ENCODE measurements at places on chromosomes 2 and 18.

GRCh38 chr2:168691221-168691620 is 111.2 kb upstream of the NOSTRIN start:
- DNase-seq: no peak

DNA sequence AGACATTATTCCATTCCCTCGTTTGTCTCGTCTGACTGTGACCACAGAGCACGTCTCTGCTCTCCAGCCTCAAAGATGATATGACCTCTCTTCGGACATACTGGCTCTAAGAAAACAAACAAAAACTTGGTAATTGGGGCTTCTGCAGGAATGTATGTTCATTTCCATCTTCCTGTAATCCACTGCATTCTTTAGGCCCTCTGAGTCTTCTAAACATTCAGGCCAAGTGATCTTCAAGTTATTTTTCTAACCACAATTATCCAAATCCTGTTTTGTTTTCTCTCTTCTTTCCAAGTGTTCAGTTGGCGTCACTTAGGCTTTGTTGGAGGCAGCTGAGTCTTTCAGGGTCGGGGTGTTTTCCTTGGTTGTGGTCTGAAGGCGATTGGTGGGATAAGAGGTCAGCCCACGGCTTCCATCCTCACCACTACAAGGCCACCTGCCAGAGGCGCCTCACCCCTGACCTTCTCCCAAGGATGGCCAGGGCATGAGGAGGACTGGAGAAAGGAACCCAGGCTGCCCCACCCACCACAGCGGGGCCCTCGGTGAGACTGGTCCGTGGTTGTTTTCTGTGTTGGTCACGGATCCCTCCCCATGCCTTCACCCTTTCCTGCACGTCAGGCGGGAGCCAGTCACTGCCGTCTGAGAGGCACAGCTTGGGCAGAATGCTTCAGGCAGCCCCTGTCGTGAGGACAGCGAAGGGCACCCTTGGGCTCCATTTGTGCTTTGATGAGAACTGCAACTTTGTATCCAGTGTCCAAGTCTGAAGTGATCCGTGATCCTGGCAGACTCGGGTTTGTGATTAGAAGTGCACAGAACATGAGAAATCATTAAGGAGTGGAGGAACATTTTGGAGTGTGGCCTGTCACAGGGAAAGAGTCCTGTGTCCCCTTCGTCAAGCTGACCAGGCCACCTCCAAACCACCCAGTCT is 88.6 kb upstream of the FHL2 start:
- no peak for DNase-seq

GRCh38 chr2:232286001-232286868 is 92.3 kb upstream of the ALPP start:
- peak; percentile 16 for DNase-seq

GRCh38 chr2:99707592-99707991 is 217.8 kb upstream of the REV1 start:
- DNase-seq: no peak

GRCh38 chr2:95052804-95053479 is 27.4 kb downstream of the MAL start:
- no peak for DNase-seq

DNA sequence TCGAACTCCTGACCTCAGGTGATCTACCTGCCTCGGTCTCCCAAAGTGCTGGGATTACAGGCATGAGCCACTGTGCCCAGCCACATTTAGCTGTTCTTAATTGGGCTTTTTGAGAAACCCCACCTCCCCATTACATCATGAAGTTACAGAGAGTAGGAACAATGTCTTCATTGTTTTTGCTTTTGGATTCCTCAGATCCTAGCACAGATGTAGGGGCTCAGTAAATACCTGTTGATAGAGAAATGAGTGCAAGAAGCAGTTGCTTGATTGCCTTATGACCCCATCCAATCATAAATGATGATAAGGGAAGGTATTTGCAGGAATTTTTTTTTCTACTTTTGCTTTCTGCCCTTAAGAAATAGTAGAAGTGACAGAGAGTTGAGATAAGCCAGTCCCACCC is 25.4 kb downstream of the GREB1L start:
- DNase-seq: no peak

DNA sequence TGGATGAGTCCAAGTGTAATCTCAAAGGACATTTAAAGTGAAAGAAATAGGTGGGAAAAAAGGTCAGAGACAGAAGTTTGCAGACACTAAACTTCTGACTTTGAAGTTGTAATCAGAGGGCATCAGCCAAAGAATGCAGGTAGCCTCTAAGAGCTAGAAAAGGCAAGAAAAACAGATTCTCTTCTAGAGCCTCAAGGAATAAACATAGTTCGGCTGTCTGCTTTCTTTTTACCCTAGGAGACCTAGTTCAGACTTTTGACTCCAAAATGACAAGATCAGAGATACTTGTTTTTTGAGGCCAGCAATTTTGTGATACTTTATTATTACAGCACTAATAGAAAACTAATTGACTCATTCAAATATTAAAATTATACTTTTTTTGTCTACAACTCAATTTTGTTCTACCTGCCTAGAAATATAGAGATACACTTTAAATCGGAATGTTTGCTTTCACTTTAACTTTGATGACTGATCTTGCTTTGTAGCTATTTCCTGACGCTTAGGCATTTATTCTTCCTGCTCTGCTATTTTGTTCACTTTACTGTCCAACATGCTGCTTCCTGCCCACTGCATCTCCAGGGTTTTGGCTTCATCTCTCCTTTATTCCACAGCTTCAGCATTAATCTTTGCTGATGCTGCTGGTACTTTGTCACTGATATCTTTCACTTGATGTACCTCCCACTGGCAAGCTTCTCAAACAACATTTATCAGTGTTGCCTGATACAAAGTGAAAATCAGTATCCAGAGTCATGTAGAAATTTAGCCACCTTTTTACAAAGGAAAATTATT is 272.5 kb downstream of the DSEL start:
- no peak for DNase-seq

- DNase-seq: peak; percentile 76
Measured at GRCh38 chr2:102664471-102664909, 45.1 kb downstream of the SLC9A2 start.

GRCh38 chr2:214774108-214774507 is 35.4 kb downstream of the BARD1 start:
- DNase-seq: no peak

GRCh38 chr18:24011123-24011917 is 3.2 kb upstream of the TTC39C start:
- no peak for DNase-seq

DNA sequence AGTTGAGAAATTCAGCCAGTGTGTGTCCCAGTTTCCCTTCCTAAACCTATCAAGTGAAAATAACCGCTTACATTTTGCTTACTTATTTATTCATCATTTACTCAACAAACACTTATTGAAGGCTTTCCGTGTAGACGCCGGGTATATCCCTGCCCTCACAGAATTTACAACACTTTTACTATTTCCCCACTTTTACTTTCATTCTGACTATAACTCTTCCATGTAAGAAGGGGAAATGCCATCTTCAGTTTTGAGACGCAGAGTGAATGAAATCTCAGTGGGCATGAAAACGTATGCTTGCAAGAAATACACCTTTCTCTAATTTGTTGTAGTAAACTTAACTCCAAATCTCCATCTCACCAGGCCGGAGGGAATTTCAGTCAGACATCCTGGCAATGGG is 251.0 kb upstream of the CHAC2 start:
- DNase-seq: no peak

- no peak for DNase-seq
Measured at GRCh38 chr2:2896011-2896410, 481.6 kb downstream of the EIPR1 start.

GRCh38 chr2:208722731-208723130 is 316.1 kb downstream of the PTH2R start:
- peak; percentile 9 for DNase-seq

DNA sequence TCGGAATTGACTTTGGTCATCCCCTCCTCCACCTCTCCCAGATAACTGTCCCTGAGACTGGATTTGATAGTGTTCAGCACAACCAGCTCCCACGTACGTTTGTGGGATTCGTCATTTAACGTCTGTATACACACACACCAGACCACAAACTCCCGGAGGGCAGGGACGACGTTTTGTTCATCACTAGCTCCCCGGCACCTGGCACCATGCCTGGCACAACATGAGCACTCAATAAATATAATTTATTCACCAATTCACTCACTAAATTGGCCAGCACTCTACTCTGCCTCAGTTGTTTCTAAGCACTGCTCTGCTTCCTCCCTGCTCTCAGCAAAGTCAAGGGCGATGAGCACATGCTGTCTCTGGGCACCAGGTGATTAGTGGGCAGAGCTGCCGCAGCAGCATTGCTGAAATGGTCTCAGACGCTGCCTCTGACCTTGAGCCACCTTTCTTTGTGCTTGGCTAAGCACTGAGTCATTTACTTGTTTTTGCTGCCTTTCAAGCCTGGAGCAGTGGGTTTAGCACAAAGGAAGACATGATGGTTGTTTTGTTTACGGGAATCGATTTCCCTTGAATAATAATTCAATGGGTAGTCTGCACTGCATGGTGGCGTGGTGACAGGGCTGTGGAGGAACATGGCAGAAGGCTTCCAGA is 19.3 kb upstream of the LOXHD1 start:
- DNase-seq: no peak

DNA sequence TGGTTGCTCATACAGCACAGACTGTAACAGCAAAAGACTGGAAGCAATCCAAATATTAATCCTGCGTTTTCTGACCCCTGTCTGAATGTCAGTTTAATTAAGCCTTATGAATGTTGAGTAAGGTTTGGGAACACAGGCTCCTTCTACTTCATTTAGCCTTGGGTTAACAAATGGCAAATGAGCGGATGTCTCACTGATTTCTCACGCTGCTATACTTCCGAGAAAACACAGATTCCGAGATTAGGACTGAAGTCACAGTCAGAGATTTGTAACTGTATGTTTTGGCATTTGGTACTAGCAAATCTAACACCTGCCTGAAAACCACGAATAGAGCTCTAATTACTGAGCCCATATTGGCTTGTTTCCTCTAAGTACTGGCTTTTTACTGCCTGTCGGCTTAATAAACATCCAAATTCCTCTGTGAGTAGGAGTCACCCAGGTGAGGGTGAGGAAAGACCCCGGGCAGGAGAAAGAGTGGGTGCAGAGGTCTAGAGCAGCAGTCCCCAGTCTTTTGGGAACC is 10.6 kb downstream of the MC5R start:
- DNase-seq: no peak

DNA sequence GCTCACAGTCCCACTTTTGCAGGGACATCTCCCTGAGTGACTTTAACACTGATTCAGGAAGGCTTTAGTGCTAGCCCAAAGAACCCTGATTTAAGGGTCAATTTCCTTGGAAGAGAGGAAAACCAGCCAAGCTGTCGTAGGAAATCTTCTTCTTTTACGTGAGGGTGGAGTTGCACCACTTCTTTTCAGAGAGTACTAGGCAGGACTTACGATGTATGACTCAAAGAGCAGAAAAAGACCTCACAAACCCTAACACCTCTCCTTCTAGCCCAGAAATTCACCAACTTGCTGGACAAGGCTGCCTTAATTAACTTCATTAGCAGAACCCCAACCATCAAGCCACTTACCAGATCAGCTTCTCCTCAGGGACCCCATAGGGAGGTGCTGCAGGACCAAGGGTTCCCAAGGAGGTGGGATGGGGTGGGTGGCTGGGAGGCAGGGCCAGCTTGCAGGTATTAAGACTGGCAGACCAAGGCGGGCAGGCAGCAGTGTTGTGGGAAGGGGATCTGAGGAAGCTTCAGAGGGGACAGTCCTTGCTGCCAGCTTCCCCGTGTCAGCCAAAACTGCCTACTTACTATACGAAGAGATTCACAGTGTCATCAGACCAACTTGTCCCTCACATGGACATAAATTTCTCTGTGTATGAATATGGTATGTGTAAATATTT is 6.7 kb downstream of the SERPINB2 start:
- DNase-seq: no peak

DNA sequence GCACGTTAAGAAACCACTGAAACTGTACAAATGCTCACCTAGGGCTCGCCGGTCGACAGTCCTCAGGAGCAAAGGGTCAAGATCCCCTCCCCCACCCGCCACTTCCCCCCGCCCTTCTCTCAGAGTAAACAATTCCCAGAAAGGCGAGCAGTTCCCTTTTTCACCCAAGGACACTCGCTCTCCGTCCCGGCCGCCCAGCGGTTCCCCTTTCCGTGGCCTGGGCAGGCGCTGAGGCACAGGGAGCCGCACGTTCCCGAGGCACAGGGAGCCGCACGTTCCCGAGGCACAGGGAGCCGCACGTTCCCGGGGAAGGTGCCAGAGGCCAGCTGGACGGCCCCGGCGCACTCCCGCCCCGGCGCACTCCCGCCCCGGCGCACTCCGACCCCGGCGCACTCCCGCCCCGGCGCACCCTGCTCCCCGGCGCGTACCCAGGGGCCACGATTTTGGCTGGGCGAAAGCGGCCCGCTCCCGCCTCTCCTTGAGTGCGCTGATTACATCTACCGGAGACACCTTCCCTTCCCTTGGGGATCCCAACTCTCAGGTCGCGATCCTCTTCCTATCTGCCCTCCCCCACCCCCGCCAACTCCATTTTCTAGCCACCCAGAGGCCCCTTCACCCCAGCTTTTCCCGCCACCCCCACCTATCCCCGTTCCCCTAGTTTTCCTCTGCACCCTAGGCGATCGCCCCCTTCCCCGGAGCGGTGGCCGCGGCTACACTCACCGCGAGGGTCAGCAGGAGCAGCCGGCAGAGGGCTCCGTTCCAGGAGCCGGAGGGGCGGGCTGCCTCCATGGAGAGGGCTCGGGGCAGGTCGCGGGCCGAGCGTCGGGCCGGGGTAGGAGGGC is 817 bp downstream of the DSC2 start:
- DNase-seq: peak; percentile 82

GRCh38 chr2:112085375-112085730 is 30.3 kb downstream of the TMEM87B start:
- DNase-seq: no peak

- DNase-seq: no peak
Measured at GRCh38 chr2:68482296-68482820, 15.0 kb downstream of the APLF start.

DNA sequence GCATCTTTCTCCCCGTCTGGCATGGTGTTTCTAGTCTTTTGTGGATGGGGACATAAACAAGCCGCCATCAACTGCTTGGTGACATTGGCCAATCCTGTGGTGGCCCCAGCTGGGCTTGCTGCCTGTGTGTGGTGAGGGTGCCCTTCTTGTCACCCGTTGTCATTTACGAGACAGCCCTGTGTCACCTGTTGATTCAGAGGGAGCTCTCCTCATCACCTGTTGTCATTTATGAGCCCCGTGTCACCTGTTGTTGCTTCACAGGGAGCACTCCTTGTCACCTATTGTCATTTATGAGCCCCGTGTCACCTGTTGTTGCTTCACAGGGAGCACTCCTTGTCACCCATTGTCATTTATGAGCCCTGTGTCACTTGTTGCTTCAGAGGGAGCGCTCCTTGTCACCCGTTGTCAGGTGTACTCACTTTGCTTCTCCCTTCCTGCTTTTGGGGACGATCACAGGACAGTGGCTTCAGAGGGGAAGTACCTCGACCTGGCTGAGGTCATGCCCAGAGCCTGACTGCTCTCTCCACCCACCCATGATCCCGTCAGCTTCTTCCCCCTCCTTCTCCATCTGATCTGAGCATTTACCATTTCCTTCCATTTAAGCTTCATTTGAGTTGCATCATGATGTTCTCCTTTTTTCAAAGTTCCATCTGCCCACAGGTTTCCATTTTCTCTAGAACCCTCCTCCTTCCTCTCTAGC is 29.1 kb downstream of the HPCAL1 start:
- peak; percentile 32 for DNase-seq

- DNase-seq: no peak
Measured at GRCh38 chr2:127655209-127656073, 9.5 kb downstream of the GPR17 start.

- peak; percentile 36 for DNase-seq
Measured at GRCh38 chr2:151973901-151974199, 125.0 kb downstream of the CACNB4 start.

- DNase-seq: no peak
Measured at GRCh38 chr18:7329016-7329415, 98.1 kb downstream of the LRRC30 start.

GRCh38 chr18:10269261-10269660 is 185.2 kb upstream of the APCDD1 start:
- no peak for DNase-seq

Measured in hepatocyte (in vitro differentiated cells).